ENCODE measurements at places on chromosomes 5 and 9.

DNA sequence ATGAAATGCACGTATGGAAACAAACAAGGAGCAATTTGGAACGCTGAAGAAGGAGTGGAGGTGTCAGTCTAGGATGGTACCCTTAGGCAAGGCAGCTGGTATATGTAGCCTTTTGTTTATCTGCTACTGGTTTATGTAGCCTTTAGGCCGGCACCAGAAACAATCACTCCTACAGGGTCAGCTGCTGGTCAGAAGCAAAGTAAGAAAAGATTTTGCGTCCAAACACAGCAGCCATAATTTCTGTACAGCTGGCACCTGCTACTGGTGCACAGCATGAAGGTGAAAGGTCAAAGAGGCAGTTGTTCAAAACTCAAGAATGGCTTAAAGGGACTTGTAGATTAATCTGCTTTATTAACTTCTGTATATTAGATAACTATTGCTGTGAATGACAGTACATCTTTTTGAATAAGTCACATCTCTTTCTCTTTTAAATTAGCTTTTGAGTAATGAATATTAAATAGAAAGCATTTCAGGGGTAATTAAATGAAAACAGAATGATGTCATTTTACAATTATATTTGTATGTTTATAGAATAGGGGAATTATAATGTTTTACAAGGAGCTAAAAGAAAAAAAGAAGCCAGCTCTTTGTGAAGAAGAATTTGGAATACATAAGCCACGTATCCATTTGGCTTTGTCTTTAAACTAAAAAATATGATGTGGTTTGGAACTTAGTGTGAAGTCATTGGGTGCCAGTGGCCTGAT, 33.1 kb upstream of the TLX3 start:
- no peak for DNase-seq

- peak; percentile 19 for DNase-seq
These were observed 424 bp downstream of the HNRNPA0 start for GRCh38 chr5:137753691-137754187.

DNA sequence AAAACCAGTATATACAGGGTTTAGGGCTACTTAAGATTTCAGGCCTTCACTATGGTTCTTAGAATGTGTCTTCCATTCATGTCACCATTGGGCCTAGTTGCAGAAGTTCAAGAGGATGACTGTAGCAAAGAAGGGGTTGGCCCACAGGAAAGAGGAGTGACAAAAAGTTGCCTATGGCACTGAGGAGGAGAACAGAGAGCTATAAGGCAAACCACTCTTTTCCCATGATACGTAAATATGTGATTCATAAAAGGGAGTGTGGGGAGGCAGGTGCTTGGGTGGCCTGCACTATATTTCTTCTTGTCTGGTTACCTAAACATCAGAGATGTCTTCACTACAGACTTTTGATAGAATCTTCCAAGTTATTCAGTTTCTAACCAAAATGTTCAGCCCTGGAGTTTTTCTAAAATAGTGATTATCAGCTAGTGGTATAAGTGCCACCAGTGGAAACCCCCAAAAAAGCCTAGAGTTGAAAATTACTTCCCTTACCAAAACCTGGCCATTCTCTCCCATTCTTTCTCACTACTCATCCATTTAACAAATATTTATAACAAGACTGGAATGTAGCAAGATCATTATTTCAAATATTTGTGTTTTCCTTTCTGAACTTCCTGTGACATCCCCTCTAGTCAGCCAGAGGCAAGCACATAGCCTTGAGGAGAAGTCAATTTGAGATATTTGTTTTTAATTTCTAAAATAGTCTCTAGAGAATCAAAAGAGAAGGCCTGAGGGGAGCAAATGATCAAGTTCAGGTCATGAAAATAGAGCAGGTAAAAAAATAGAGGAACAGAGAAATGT, 367.4 kb downstream of the EFNA5 start:
- no peak for DNase-seq

GRCh38 chr9:133946840-133947486, 45.2 kb downstream of the VAV2 start:
- no peak for DNase-seq

GRCh38 chr5:1563051-1563461, 39.3 kb upstream of the LPCAT1 start:
- no peak for DNase-seq

Data from KG1 (cell line).